Regular cardiac myocyte (primary cell): ENCODE measurements at places on chromosomes 7 and 10. TPM values are rescaled to one million over a fixed set of nuclear protein-coding genes. Genes with fewer than 3 reads are reported as not detected.

Gene GOLGA7B
- total RNA-seq, result under 0.01 TPM in 1 of 2 replicates, not detected in the other

Gene SSMEM1
- total RNA-seq, result 0.19 TPM in 1 of 2 replicates, not detected in the other

Gene MOGAT3
- total RNA-seq, result not detected in 2 replicates

Gene ARHGAP22
- 70.2 and 156 TPM in 2 replicates for total RNA-seq

Gene PHYHIPL
- total RNA-seq, result not detected in 2 replicates

Gene NPC1L1
- total RNA-seq, result under 0.01 TPM in 2 replicates

Gene CYP2C18
- total RNA-seq, result not detected in 2 replicates

Gene SFRP4
- 12.3 and 235 TPM in 2 replicates for total RNA-seq

Gene HOXA5
- 0.77 and 0.85 TPM in 2 replicates for total RNA-seq

Gene CYP26C1
- total RNA-seq, result under 0.01 TPM in 2 replicates

Gene TUBAL3
- under 0.01 TPM in 1 of 2 replicates, not detected in the other for total RNA-seq

Gene KIF11
- 6.5 and 42.0 TPM in 2 replicates for total RNA-seq

Gene ANK3
- total RNA-seq, result 93.2 and 169 TPM in 2 replicates

Gene CLCN1
- total RNA-seq, result not detected in 2 replicates

Gene UBE2D4
- 5.4 and 17.8 TPM in 2 replicates for total RNA-seq

Gene FAM221A
- total RNA-seq, result 1.1 and 1.3 TPM in 2 replicates

Gene AOAH
- not detected in 2 replicates for total RNA-seq

Gene MYL7
- total RNA-seq, result not detected in 2 replicates

Gene HOXA3
- under 0.01 TPM in 1 of 2 replicates, not detected in the other for total RNA-seq

Gene HOXA2
- 0.28 TPM in 1 of 2 replicates, not detected in the other for total RNA-seq

Gene PAX4
- total RNA-seq, result not detected in 2 replicates

Gene RELN
- 20.0 and 94.7 TPM in 2 replicates for total RNA-seq

Gene BHLHA15
- total RNA-seq, result 0.77 and 2.8 TPM in 2 replicates

Gene PRRT4
- total RNA-seq, result under 0.01 TPM in 1 of 2 replicates, not detected in the other

Gene SPDYE16
- 0.56 TPM in 1 of 2 replicates, not detected in the other for total RNA-seq

Gene PFKP
- 264 and 396 TPM in 2 replicates for total RNA-seq

Gene ANKRD26
- total RNA-seq, result 9.0 and 9.6 TPM in 2 replicates

Gene INA
- 1.1 and 1.2 TPM in 2 replicates for total RNA-seq

Gene FANK1
- 5.4 and 22.0 TPM in 2 replicates for total RNA-seq

Gene LEP
- 8.2 TPM in 1 of 2 replicates, not detected in the other for total RNA-seq

Gene FUOM
- total RNA-seq, result 10.7 and 15.5 TPM in 2 replicates

Gene SLC26A5
- total RNA-seq, result not detected in 2 replicates

Gene AS3MT
- 7.3 and 7.5 TPM in 2 replicates for total RNA-seq

Gene HMX2
- total RNA-seq, result not detected in 2 replicates

Gene OR2A1
- under 0.01 TPM in 1 of 2 replicates, not detected in the other for total RNA-seq

Gene GIMAP5
- total RNA-seq, result 0.28 and 0.38 TPM in 2 replicates

Gene MYL10
- total RNA-seq, result not detected in 2 replicates

Gene BICC1
- 92.6 and 161 TPM in 2 replicates for total RNA-seq

Gene SLC18A3
- under 0.01 TPM in 1 of 2 replicates, not detected in the other for total RNA-seq

Gene PILRA
- under 0.01 and 0.28 TPM in 2 replicates for total RNA-seq

Gene CYP2E1
- total RNA-seq, result 0.19 and 0.28 TPM in 2 replicates

Gene GIMAP1
- total RNA-seq, result not detected in 2 replicates

Gene ZFAND2A
- total RNA-seq, result 16.7 and 18.6 TPM in 2 replicates

Gene RSPH10B2
- total RNA-seq, result 0.85 TPM in 1 of 2 replicates, not detected in the other

Gene FFAR4
- total RNA-seq, result not detected in 2 replicates

Gene NDUFA5
- 34.3 and 35.0 TPM in 2 replicates for total RNA-seq

Gene OLAH
- 0.38 and 2.5 TPM in 2 replicates for total RNA-seq

Gene OR2A12
- not detected in 2 replicates for total RNA-seq

Gene CPED1
- total RNA-seq, result 52.1 and 150 TPM in 2 replicates

Gene C10orf67
- total RNA-seq, result 0.19 TPM in 1 of 2 replicates, not detected in the other

Gene HECW1
- not detected in 2 replicates for total RNA-seq

Gene SEPTIN14
- not detected in 2 replicates for total RNA-seq

Gene SRI
- 67.4 and 158 TPM in 2 replicates for total RNA-seq

Gene ZNF775
- 3.5 and 3.7 TPM in 2 replicates for total RNA-seq
